Thyroid gland (tissue), 4 donors: ENCODE measurements at places on chromosomes 4 and X. TPM values are rescaled to one million over a fixed set of nuclear protein-coding genes. Genes with fewer than 3 reads are reported as not detected.

The PDZD4 gene
- total RNA-seq, result 5.6 TPM

The NWD2 gene
- 2.2 TPM for total RNA-seq

The MAGEA2B gene
- total RNA-seq, result not detected

The ADAMTS3 gene
- total RNA-seq, result 3.8 TPM

The TBX22 gene
- total RNA-seq, result 24.3 TPM

The GSPT2 gene
- total RNA-seq, result 7.4 TPM

The STOX2 gene
- total RNA-seq, result 35.3 TPM

The PCSK1N gene
- 3.1 TPM for total RNA-seq

The SGCB gene
- 13.9 TPM for total RNA-seq

The ETDA gene
- not detected for total RNA-seq

The AKAP14 gene
- total RNA-seq, result not detected

The GAGE12D gene
- total RNA-seq, result not detected

The GPR78 gene
- not detected for total RNA-seq

The TGIF2LX gene
- not detected for total RNA-seq

The TSPAN5 gene
- 31.0 TPM for total RNA-seq

The CENPE gene
- 0.67 TPM for total RNA-seq

The C4orf50 gene
- total RNA-seq, result 0.13 TPM

The CYSLTR1 gene
- 6.3 TPM for total RNA-seq

The CCNA2 gene
- 1.5 TPM for total RNA-seq

The IL3RA gene
- 3.8 TPM for total RNA-seq

The BGN gene
- 51.0 TPM for total RNA-seq

The RASL11B gene
- total RNA-seq, result 0.67 TPM

The PGK1 gene
- total RNA-seq, result 173 TPM
